Brain microvascular endothelial cell (primary cell): ENCODE measurements at places on chromosomes 2 and 18.

GRCh38 chr2:191109888-191110287 lies 40.9 kb downstream of the STAT4 start:
- DNase-seq, result peak; percentile 56

GRCh38 chr2:27118525-27119329 lies at the start of gene CGREF1:
Gene CGREF1 (minus strand): TSS chr2:27119128. CDS start chr2:27104366, 14,762 bp downstream.
- DNase-seq, result no peak

GRCh38 chr2:148960483-148960882 lies 78.0 kb upstream of the LYPD6B start:
- no peak for DNase-seq

DNA sequence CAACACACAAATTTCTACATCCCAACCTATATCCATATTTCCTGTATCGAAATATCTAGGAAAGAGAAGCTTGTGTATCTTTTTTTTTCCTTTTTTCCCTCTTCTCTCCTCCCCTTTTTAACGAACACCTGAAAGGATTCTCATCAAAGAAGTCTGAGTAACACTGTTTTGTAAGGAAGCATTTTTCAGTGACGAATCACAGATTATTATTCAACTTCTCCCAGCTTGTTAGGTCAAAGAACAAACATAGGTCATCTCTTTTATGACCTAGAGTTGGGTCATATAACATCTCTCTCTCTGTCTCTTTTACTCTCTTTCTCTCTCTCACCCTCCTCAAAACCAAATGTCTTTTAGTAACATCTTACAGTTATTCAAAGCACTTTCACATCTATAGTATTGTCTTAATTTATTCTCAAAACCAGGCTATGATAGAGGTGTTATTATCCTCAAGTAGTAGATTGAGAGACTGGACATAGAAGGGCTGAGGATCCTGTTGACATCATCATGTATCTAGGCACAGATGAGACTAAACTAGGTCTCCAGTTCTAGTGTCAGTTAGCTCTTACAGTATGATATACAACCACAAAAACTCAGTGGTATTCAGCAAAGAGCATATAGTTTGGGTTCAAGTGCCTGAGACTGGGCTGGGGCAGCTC lies 80.1 kb upstream of the SPOPL start:
- DNase-seq, result no peak

DNA sequence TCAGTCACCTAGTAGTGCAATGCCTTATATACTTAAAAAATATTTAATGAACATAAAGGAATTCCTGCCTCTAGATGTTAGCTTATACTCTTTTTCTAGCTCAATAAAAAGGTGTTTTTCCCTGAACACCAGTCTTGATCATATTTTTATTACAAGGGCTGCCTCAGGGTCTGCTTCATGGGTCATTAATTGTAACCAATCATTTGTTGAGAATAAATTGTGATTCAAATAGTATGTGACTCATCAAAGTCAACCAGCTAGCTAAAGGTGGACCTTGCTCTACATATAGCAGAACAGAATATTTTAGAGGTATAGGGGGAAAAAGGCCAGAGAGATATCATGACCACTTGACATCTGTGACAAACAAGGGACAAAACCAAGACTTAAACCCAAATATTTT lies 114.0 kb downstream of the PIK3C3 start:
- no peak for DNase-seq

GRCh38 chr18:55695091-55695490 lies 107.1 kb upstream of the TCF4 start:
- no peak for DNase-seq

- DNase-seq, result no peak
These were observed 254.0 kb upstream of the DSEL start for GRCh38 chr18:67770520-67770919.
